ENCODE measurements at places on chromosomes 1 and 21.

- no peak for DNase-seq
These were observed 54.0 kb upstream of the TMEM51 start for GRCh38 chr1:15099441-15100120.

DNA sequence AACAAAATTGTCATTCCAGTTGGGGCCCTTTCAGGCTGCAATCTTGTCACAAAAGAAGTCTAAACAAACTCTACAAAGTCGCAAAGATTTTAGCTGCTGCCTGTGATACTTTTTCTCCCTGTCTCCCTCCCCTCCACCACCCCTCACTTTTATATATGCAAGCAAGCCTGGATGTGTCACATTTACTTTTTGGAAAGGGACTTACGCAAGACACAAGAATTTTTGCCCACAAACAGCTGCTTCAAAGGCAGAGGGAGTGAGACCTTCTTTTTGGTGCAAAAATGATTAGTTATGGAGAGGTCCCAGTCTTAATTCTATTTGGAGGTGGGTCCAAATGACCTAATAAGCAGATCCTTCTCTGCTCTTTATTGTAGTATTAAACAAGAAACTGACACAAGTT, 22.9 kb upstream of the RALGPS2 start:
- DNase-seq, result no peak

DNA sequence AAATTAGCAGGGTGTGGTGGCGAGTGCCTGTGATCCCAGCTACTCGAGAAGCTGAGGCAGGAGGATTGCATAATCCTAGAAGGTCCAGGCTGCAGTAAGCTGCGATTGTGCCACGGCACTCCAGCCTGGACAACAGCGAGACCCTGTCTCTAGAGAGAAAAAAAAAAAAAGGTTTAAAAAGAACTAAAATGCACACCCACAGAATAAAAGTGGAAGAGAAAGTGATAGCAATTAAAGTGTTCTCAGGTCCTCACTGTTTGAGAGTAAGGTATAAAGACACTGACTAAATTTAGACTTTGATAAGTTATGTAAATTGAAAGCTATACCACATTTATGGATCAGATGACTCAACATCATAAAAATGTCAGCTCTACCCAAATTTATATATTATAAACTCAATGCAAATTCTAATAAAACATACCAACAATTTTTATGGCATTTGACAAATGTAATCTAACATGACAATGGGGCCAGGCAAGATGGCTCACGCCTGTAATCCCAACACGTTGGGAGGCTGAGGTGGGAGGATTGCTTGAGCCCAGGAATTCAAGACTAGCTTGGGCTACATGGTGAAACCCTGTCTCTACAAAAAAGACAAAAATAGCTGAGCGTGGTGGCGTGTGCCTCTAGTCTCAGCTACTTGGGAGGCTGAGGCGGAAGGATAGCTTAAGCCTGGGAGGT, 11.8 kb downstream of the ZBTB17 start:
- no peak for DNase-seq

GRCh38 chr1:67991546-67991945, 58.9 kb downstream of the DIRAS3 start:
- DNase-seq, result no peak

DNA sequence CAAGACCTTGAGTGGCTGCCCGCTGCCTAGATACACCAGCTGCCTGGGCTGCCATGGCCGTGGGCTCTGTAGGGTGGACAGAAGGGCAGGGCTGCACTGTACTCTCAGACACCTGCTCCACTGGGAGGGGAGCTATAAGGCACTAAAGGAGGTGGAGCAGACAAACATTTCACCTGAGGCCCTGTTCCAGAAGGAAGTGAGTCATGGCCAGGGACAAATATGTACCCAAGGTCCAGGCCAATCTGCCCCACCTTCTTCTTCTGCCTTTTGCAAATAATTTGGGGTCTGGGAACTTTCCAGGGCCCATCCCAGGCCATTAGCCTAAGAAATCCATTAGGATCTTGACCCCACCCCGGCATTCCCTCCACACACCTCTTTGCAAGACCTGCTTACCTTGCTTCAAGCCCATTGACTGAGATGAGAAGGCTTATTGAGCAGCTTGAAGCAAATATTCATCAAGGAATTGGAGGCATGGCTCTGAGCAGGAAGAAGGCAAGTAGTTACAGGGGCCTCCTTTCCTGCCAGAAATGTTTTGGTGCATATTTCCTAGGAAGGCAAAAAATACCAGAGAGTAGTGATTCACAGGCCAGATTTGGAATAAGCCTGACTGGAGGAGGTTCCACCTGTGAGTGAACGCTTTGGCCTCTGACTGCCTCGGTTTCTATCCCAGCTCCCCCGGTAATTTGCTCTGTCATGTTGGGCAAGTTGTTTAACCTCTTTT, at the start of gene CAPN8:
Gene CAPN8 (minus strand): TSS at position 110 of the 721 bp plus-strand sequence. CDS start 55 bp downstream, at position 55.
- DNase-seq, result no peak

DNA sequence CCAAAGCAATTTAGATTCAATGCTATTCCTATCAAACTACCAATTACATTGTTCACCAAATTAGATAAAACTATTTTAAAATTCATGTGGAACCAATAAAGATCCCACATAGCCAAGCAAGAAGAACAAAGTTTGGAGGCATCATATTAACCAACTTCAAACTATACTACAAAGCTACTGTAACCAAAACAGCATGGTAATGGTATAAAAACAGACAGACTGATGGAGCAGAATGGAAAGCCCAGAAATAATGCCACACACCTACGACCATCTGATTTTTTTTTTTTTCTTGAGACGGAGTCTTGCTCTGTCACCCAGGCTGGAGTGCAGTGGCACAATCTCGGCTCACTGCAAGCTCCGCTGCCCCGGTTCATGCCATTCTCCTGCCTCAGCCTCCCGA, 7.1 kb downstream of the ZNF124 start:
- DNase-seq, result no peak

- DNase-seq, result no peak
These were observed 25.1 kb upstream of the GPR88 start for GRCh38 chr1:100512803-100513352.

DNA sequence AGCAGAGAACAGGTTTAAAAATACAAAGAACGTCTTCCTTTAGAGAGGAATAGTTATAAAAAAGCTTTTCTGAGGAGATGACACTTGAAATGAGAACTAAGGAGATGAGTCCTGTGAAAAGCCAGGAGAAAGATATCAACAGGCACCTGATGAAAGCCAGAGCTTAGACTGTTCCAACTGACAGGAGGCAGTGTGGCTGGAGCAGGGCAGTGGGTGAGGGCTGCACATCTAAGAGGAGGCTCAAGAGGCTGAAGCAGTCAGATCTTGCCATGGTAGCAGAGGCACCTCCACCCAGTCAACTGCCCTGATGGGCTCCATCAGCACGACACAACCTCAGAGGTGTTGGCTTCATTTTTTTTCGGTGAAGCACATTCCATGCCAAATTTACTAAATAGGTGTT, 445.3 kb downstream of the ADGRL2 start:
- no peak for DNase-seq
